ENCODE measurements at places on chromosomes 3 and 15.

DNA sequence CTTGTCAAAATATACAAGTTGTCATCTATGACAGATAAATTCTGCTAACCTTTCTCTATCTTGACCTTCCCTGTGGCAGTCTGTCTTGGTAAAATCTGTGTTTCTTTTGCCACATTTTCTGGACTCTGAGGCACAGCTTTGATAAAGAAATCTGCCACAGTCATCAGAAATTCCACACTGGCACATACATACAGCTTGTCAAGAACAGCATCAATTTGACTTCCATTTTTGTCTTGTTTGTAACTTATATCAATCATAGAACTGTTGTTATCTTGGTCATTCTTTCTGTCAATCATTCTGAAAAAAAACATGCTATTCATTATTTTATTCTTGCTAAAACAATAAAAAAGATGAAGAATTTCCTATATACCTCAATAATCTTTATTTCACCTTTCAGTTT, 130.8 kb downstream of the VPS13C start:
- DNase-seq, result no peak

GRCh38 chr3:150407808-150408220, 284 bp upstream of the TSC22D2 start:
- no peak for DNase-seq

DNA sequence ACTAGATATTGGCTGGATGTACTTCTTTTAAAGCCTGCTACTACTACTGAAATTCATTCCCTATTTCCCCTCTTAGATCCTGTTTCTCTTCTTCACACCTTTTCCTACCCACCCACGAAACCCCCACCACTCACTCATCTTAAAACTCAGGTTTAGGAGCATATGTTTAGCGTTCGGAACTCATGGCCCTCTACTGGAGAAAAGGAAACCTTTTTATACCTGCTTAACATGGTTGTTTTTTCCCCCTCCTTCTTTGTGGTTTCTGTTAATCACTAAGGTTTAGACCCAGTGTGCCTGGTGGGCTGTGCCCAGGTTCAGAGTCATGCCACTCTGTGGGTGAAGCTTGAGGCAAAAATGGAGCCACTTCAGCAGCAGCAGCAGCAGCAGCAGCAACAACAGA, 2.6 kb downstream of the ARID3B start:
- DNase-seq, result no peak

DNA sequence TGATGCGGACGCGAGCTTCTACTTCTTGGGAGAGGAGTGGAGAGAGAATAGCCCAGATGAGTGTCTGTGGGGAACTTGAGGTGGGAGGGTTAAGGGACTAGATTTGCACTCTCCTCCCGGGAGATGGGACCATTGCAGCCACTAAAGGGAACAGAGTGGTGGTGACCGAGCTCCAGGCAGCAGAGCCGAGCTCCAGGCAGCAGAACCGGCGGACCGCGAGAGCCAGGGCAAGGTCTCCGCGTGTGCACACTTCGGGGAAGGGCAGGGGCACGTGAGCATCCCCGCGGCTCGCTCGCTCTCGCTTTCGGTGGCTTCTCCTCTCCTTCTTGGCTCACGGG, 1.1 kb downstream of the IGDCC3 start:
- no peak for DNase-seq

GRCh38 chr15:78682004-78682651, 41.1 kb upstream of the CHRNB4 start:
- no peak for DNase-seq
